Fibroblast of the conjunctiva (primary cell): ENCODE measurements at places on chromosomes 1 and 21.

DNA sequence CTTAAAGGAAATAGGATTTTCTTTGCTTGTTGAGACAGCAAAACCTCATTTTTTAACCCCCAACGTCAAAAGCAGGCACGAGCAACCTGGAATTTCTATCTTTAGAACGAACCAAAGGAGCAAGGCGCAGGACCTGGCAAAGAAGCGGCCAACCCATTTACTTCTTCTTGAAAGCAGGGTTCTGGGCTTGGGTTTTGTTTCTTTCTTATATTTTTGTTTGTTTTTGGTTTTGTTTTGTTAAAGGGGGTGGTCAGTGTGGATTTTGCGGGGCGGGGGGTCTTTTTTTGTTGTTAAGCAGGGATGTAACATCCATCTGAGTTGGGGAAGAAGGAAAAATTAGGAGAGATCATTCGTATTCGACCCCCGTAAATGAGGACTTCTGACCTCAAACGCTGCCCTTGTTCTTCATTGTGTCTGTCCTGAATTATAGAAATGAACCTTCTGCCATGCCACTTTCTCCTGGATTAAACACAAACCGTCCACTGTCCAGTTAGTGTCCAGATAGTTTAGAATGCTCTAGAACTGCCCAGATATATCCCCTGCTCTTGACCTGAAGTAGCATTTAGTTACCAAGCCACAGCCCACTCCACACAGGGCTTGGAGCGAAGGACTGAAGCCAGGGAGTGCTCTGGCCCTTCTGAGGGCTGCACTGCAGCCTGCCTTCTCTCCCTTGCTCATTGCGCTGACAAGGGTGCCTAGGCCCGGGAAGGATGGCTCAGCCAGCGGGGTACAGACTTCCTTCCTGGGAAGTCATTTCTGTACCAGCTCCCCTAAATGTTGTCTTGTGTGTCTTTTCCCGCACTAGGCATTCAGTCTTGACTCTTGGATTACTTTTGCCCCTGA is 909 bp upstream of the APP start:
- DNase-seq: no peak

DNA sequence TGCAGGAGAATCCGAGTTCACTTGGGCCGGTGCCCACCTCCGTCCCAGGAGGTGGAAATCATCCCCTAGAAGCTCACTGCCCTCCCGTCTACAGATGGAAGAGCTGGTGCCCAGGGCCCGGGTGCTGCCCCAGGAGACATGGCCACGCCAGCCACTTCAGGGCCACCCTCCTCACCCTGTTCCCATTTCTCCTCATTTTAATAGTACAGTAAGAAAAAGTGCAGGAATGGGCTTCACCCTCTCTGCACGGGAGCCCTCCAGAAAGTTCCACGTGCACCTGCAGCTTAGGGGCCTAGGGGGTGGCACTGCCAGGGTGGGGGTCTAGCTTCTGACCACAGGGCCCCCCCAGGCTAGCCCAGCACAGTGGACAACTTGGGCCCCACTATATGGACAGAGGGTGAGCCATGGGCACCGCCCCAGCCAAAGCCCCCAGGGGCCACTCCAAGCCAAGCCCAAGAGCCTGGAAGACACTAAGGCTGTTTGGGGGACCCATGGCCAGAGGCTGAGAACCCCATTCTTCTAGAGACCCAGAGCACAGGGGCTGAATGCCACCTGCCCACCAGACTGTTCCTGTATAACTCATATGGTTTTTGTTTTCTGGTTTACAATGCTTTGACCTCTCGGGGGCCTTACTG is 3.4 kb upstream of the FTCD start:
- no peak for DNase-seq

- DNase-seq: no peak
Observed at GRCh38 chr1:114108751-114109255, 44.9 kb downstream of the SYT6 start.

DNA sequence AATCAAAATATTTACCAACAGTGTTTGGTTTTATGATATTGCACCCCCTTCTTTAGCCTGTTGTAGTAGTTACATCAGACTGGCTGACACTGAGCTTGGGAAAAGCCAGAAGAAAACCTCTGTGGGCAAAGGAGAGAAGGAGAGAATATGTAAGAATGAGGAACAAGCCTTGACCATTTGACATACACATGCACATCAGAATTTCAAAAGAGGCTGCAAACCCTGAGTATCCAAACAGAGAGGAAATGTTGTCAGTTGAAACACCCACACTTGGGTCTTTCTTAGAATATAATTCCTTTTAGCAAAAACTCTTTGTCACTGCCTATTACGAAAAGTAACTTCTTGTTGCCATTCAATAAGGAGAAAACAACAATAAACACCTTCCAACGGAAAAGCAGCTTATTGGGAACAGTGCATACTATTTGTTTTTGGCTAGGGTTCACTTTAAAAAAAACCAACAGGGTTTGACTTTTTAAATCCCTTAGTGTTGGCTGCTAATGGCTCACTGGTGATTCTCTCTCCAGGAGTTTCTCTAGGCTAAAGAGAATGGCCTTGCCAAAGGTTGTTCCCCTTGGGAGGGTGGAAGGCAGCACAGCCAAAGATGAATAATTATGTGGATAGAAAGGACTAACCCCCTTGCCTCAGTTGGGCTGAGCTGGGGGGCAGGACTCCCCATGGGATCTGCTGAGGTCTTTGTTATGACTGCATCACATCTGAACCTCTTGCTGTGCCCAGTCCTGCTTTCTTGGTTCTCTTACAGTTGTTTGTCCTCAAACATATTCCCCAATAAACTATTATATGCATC is 48.9 kb downstream of the GORAB start:
- no peak for DNase-seq

DNA sequence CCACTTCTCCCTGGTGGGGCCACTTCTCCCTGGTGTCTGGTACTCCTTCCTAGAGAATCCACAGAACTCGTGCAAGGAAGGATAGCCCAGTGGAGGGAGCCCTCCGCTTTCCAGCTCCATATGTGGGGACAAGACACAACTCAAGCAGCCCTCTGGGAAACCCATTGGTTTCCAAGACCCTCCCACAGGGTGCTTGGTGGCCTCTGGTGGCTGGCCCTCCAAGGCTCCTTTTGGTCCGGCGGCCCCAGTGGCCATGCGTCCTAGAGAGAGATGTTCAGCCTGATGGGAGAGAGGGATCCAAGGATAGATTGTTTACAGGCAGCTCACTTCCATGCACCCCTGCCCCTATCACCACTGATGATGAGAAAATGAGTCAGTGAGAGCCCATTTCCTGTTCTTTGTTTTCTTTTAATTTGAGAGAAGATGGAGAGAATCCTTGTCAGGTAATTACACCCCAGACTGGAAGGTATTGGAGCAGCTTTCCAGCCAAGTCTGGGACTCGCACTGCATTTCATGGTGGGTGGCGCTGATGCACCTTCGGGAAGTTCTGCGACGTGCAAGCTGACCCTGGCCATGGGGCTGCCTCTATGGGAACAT is 486.2 kb upstream of the VAMP3 start:
- DNase-seq: no peak

DNA sequence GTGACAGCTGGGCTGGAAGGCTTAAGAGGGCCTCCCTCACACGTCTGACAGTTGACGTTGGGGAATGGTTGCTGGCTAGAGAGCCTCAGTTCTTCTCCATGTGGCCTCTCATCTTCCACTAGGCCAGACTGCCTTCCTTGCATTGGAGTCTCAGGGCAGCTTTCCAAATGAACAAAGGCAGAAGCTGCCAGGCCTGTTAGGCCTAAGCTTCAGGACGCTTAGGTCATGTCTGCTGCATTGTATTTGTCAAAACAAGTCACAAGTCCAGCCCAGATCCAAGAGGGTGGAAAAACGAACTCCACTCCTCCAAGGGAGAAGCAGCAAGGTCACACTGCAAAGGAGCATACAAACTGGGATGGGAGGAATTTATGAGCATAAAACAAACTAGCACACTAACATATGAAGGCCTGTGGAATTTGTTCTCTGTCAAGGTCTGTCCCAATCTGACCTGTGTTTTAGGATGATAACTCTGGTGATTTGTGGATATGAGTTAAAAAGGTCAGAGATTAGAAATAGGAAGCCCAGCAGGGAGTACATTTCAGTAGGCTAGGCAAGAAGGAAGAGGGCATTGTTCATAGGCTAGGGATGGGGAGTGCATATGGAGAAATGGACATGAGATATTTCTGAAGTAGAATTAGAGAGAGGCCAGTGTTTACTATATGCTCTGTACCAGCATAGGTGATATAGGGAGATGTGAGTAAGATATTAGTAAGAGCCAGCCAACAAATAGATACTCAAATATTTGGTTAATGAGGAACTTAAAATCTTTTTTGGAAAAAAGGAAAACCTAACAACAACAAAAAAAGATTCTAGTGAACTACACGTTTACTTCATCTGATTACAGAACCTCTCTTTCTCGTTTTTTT is 29.1 kb upstream of the CNN3 start:
- no peak for DNase-seq

DNA sequence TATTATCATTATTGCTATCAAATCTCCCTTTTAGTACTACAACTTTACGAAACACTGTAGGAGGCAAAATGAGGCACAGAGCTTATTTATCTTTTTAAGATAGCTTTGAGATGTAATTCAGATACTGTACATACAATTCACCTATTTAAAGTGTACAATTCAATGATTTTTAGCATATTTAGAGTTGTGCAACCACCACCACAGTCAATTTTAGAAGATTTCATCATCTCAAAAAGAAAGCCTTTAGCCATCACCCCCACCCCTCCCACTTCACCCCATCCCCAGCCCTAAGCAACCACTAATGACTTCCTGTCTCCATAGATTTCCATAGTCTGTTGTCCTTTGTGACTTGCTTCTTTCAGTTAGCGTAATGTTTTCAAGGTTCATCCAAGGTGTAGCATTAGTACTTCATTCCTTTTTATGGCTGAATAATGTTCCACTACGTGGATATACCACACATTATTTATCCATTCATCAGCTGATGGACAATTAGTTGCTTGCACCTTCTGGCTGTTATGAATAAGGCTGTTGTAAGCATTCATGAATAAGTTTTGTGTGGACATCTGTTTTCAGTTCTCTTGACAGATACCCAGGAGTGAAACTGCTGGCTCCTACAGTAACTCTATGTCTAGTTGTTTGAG is 9.4 kb upstream of the CAPN9 start:
- DNase-seq: no peak

- DNase-seq: no peak
Observed at GRCh38 chr1:244778344-244778743, 57.1 kb upstream of the COX20 start.

DNA sequence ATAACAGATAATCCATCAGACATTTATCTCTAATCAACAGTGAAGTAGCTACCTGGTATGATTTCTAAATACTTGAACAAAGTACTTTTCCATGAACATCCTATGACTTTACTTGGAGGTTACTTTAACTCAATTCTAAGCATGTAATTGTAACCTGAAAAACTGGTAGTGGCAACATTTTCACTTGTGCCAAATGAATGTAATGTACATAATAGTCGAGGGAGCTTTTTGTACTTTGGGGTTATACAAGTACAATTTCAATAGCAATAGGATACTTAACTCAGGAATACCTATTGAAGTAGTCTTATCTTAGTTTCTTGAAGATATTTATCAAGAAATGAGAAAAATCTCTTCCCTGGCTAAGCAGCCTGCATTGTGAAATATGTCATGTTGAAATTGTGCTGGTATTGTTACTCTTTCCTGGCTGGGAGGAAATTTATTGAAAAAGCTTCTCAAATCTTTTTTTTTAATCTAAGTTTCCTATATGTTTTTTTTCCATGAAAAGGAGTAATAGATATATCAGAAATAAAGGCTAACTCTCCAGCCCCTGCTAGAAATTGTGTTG is 33.7 kb upstream of the CACYBP start:
- no peak for DNase-seq

DNA sequence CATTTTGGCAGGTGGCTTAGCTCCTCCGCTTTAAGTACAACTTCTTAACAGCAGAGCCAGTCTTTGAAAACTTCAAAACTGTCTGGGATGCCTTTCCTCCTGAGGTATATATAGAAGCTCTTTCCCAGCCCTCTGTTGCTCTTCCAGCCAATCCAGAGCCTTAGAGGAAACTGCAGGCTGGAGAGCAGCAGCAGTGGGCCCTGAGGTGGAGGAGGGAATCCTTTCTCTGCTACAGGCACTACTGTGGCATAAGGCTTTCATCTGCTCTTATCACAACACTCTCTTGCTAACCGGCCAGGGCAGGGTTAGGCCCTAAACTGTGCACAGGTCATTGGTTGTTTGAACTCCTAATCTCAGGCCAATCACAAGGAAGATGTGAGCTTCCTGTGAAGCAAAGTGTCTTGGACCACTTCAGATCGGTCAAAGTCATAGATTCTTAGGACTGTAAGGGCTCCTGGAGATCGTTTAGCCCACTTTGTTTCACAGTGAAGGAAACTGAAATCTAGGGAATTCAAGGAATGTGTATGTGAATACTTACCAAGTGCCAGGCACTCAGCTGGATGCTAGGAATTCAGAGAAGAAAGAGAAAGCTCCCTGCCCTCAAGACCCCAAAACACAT is at the start of gene RGS5:
RGS5 (minus strand) TSS at position 84 of the 619 bp plus-strand sequence; CDS start at position 3, 81 bp downstream.
- no peak for DNase-seq

DNA sequence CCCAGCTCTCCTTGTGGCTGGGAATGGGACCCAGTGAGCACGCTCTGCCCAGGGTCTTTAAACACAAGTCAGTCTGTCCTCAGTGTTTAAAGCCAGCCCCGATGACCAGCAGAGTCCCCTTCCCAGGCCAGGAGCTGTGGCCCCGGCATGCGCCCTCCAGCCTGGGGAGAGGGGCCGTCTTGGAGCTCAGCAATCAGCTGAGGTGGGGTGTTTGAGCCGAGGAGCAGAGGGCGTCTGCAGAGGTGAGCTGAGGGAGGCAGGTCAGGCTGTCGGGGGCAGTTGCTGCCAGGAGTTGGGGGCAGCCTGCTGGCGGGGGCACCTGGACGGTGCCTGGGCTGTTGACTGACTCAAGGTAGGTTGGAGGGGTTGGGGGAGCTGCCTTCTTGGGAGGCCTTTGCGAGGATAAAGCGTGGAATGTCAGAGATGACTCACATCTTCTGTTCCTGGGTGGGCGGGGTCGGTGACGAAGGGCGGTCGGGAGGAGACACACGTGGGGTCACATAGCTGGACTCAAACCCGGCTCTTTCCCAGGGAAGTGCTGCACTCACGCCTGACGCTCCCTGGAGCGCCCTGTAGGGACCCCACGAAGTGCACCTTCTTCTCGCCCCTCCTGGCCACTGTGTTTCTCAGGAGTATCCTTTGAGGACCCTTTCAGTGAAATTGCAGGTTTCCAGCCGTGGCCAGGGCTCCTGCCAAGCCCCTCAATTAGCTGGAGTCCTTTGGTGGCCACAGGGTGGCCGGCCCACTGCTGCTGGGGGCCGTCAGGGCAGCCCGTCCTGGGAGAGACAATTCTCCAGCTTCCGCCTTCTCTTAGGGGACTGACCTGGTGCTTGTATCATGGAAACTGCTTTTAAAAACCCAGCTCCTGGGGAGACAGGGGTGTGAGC is 86.2 kb downstream of the SIK1 start:
- no peak for DNase-seq
